ENCODE measurements at places on chromosomes 7 and 10.

- no peak for DNase-seq
These were observed 55.7 kb upstream of the GATA3 start for GRCh38 chr10:7998831-7999230.

DNA sequence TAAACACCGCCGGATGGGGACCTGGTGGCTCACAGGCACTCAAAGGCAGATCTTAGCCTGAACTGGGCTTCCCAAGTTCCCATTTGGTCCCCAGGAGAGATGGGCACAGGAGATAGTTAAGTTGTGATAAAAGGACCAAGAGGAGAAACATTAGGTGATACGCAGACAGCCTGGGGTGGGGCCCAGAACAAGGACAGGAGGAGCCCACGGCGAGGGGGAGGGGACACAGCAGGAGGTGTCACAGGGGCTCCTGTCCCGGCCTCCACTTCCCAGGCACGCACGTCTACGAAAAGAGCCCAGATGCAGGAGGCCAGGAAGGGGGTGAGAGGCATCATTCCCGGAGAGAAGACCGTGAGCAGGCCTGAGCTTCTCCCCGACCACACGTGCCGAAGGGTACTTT is 16.3 kb upstream of the DNAAF5 start:
- DNase-seq, result no peak

GRCh38 chr10:113718969-113719822 is 32.3 kb upstream of the PLEKHS1 start:
- DNase-seq, result no peak

- no peak for DNase-seq
These were observed 51.9 kb upstream of the CHST15 start for GRCh38 chr10:124145109-124145870.

DNA sequence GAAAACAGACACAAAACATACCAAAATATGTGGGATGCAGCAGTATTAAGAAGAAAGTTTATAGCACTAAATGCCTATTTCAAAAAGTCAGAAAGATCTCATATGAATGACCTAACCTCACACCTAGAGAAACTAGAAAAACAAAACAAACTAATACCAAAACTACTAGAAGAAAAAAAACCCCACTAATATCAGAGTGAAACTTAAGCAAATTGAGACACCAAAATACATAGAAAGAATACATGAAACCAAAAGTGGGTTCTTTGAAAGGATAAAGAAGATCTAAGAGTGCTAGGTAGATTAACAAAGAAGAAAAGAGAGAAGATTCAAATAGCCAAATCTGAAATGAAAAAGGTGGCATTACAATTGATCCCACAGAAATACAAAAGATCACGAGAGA is 494.1 kb downstream of the SH2D4B start:
- no peak for DNase-seq

DNA sequence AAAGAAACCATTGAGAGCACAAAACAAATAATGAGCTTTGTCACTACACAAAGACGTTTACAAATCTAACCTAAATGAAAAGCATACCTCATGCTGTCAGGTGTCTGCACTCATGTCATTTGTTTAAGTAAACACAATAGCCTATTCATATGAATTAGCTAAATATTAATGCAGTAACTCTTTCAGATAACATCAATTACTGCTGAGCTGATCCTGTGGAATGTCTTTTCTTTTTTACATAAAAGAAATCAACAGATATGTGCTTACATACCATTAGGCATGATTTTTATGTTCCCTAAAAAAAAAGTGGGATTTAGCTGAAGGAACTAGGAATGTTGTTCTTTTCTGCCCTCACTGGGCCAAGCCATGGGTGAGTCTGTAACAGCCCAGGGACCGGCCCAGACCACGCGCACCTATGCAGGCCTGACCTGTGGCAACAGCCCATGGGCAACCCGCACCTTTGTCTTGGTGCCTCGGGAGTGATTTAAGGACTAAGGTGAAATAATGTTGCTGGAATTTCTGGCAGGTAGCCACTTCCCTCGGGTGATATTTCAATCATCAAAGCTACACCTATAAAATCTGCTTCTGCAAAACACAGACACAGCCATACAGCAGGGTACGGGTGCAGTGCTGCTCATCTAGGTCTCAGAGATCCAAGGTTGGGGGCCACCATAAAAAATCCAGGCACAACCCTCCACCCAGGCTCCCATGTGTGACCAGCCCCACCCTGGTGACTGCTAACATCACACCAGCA is 44.6 kb downstream of the FGFR2 start:
- no peak for DNase-seq

GRCh38 chr10:36473122-36473521 is 652.3 kb upstream of the ANKRD30A start:
- DNase-seq, result no peak

- no peak for DNase-seq
These were observed 37.1 kb upstream of the SEC61G start for GRCh38 chr7:54796150-54796549.

DNA sequence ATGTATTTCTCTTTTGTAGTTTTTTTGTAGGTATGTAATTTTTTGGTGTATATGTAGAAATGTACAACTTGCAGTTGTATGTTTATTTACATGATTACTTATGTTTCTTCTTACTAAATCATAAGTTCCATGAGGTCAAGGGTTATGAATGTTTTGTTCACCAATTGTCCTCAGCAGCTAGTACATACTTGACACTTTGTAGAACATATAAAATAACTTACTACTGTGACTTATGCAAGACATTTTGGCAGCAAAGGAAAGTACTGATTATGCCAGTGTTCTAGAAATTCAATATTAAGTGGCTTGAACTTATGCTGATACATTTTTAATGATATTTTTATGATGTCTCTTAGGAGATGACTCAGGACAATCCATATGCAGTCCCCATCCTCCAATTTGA is 209.6 kb downstream of the DKK1 start:
- no peak for DNase-seq

DNA sequence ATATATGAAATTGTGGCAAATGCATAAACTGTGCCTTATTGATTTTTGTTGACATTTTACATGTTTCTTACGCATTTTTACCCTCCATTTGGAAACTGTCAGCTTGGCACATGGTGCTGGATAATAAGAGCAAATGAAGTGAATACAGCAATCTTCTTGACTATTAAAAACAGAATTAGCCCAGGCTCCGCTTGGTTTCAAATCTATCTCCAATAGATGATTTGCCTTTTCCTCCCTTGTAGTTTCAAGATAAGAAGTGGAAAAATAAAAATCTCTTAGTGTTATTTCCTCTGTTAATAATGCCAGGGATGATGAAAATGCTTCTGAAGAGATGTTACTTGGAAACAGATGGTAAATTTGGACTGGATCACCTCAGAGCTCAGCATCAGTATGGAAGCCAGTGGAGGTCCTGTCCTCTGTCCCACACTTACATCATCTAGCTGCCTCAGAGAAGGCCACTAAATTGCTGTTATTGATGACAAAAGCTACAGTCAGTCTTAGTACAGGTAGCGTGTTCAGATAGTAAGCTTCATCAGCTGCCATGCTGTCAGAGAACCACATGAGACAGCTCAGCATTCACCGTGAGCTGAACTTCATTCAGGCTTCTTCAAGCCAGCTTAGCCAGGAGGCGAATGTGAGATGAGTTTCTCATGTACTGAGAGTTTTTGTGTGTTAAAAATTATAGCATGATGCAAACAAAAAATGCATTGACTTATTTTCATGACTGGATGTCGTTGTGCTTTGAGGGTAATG is 246.8 kb downstream of the CELF2 start:
- no peak for DNase-seq

- DNase-seq, result peak; percentile 64
These were observed 1.1 kb upstream of the HOXA13 start for GRCh38 chr7:27200761-27201579.

DNA sequence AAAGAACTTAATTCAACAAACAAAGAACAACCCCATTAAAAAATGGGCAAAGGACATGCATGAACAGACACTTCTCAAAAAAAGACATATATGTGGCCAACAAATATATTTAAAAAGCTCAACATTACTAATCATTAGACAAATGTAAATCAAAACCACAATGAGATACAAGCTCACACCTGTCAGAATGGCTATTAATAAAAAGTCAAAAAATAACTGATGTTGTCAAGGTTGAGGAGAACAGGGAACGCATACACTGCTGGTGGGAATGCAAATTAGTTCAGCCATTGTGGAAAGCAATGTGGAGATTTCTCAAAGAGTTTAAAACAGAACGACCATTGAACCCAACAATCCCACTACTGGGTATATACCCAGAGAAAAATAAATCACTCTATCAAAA is 19.1 kb downstream of the ZFAND4 start:
- no peak for DNase-seq

GRCh38 chr7:24637021-24637420 is 63.8 kb downstream of the PALS2 start:
- no peak for DNase-seq

- no peak for DNase-seq
These were observed 105.5 kb upstream of the CSTF2T start for GRCh38 chr10:51804866-51805265.

DNA sequence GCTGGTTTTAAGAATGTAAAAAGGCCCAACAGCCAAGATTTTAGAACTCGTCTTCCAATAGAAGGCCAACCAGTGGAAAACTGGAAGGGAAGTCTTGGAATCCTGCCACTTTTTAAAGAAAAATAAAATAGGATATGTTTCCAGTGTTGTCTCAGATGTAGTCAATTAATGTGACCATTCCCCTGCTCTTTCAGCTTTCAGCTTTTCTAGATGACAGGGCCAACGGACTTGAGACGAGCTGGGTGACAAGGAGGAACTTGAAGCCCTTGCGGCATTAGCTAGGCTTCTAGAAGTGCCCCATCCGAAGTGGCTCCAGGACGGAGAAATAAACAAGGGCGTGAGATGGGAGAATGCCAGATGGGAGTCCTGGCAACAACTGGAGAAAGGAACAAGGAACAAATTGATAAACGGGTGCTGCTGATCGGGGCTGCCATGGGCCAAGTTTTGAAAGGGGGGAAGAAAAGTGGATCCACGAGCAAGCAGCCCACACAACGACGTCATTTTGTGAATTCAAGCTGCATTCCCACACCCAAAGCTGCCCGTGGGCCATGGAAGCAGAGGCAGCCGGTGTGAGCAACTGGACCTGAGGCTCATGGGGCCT is 42.3 kb downstream of the CTBP2 start:
- no peak for DNase-seq

DNA sequence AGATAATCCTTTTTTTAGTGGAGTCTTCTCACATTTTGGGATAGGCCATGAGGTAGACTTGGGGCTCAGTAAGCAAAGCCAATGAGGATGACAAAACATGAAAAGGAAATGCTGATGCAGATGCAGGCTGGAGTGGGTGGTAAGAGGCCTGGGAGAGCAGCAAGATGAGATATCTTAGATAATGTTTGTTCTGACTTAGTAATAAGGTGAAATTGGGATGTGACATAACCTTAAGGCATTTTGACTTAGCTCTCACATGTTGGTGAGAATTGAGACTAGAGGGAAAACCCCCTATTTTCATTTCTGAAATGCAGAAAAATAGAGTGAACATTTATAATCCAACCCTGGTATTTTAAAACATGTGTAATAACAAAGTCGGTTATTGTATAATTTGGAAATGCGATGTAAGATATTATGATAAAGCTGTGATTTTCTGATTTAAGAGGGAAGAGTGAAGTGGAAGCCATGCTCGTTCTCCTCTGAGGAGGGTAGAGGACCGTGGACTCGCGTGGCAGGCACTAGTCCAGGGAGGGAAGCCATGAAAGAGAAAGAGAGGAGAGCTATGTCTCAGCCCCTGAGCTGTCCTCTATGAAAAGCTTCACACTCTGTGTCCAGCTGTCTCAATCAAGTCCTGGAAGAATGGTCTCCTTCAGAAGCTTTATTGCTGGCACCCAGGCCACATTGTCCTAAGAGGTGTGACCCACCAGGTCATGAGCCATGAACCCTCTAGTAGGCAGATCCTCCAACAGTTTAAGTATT is 57.3 kb downstream of the ST7 start:
- no peak for DNase-seq

- DNase-seq, result no peak
These were observed 10.9 kb downstream of the GPR37 start for GRCh38 chr7:124754576-124755268.

GRCh38 chr10:132434405-132435005 is 37.5 kb downstream of the PWWP2B start:
- DNase-seq, result no peak

DNA sequence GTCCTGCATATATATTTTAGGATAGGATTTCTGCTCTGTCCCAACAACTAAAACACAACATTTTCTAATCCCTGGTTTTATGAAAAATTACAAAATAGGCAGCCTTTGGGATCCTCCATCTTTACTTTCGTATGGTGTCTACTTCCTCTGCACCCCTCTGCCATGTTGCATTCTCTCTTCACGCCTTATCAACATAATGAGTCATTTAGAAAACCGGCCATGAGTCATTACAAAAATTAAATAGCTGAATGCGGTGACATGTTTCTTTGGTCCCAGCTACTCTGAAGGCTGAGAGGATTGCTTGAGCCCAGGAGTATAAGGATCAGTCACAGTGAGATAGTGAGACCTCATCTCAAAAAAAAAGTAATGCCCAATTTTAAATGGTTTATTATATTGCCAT is 148.1 kb upstream of the CELF2 start:
- no peak for DNase-seq

GRCh38 chr10:77628906-77629730 is 8.5 kb downstream of the KCNMA1 start:
- no peak for DNase-seq

GRCh38 chr10:17787087-17787961 is 21.8 kb upstream of the MRC1 start:
- DNase-seq, result no peak

DNA sequence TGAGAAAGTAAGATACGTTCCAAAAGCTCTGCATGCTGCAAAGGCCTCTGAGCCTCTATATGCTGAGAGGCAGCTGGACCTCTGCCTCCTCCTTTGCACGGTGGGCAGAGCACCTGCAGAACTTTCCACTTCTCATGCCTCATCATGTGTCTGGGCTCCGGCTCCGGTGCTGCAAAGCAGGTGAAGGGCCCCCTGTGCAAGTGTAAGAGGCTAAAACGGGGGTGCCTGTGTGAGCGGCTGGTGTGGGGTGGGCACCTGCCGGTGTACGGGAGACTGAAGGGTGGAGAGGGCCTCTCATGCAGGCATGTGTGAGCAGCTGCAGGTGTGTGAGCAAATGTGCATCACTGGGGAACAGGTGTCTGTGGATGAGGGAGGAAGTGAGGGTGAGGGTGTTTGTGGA is 121.0 kb downstream of the KCNMA1 start:
- no peak for DNase-seq

GRCh38 chr7:106071999-106072714 is 40.0 kb downstream of the SYPL1 start:
- no peak for DNase-seq

DNA sequence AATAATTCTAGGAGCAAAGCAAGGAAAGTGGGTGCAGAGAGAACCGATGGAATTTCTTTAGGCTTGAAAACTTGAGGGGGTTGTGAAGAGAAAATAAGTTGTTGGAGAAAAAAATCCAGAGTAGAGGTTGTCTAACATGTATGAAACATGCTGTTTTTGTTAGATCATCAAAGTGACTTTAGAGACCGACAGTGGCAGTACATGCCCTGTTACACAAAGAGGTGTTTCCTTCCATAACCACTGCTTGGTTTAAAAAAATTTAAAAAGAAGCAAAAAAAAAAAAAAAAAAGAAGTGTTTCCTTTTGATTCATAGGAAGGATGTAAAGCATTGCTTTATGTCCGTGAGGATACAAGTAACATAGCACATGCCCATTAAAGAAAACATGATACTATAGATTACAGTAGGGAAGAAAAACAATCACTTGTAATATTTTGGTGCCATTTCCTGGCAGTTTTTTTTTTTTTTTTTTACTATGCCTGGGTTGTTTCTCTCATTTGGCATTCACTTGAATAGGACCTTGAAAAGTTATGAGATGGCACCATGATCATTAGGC is 6.1 kb downstream of the ENTPD1 start:
- no peak for DNase-seq
